A549 treated with ZK216348 at 1 μM for 4 hours (cell line): ENCODE measurements at places on chromosomes 4 and X. TPM values are rescaled to one million over a fixed set of nuclear protein-coding genes. Genes with fewer than 3 reads are reported as not detected.

The TLR3 gene
- total RNA-seq: 0.15 to 0.72 TPM (median 0.39 TPM) in 5 replicates

The STPG2 gene
- total RNA-seq: not detected in 5 replicates

The CYBB gene
- total RNA-seq: not detected in 5 replicates

The C4orf36 gene
- 0.51 to 2.0 TPM (median 1.4 TPM) in 5 replicates for total RNA-seq
